NCI-H2107 (cell line): ENCODE measurements at places on chromosomes 13 and 19.

DNA sequence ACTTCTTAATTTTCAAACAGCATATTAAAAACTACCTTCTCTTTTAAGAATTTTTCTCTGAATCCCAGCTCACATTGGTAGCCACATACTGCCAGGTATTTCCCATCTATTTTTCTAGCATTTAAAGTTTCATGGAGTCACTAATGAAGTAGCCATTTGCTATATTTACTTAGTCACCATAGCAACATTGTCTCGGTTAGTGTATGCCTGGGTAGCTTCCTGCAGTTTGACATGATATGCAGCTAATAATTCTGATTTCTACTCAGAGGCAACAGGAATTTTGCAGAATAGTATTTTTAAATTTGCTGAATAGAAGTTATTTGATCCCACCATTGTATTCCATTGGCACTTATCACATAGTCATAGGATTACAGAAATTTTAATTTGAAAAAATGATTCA, 30.9 kb upstream of the KCTD4 start:
- DNase-seq = no peak

GRCh38 chr13:114095486-114095885, 36.9 kb downstream of the RASA3 start:
- DNase-seq = no peak

- no peak for DNase-seq
Observed at GRCh38 chr13:74210693-74211393, 76.6 kb upstream of the KLF12 start.

GRCh38 chr13:96090240-96091101, 564 bp downstream of the HS6ST3 start:
- no peak for DNase-seq

DNA sequence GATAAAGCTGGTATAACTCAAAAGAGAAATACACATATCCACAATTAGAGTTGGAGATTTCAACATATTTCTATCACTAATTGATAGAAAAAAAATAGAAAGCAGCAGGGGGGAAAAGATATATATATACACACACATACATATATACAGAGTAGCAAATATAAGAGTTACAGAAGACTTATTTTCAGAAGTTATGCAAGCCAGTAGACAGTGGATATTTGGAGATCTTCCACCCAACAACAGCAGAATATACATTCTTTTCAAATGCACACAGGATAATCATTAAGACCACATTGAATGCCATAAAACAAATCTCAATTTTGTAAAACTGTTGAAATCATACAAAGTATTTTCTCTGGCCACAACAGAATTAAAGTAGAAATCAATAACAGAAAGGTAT, 192.8 kb downstream of the LACC1 start:
- no peak for DNase-seq

DNA sequence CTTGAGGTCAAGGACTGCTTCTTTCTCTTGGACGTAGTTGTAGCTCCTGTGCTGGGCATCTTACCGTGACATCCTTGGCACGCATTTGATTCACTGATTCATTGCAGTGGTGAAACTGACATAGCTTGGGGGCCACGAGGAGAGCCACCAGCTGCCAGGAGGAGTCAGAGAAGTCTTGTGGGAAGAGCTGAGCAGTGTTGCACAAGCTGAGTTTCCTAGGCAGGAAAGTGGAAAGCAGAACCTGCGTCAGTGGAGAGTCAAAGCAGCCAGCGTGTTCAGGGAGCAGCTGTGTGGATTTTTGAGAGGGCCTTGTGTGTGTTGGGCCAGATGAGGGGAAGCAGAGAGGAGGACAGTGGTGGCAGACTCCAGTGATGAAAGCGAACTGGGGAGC, 5.3 kb upstream of the GPR183 start:
- no peak for DNase-seq

- no peak for DNase-seq
Observed at GRCh38 chr13:40394304-40394985, 272.0 kb downstream of the FOXO1 start.

- DNase-seq = no peak
Observed at GRCh38 chr13:106036870-106037269, 498.6 kb downstream of the EFNB2 start.
